ENCODE measurements at places on chromosomes 7 and 10.

DNA sequence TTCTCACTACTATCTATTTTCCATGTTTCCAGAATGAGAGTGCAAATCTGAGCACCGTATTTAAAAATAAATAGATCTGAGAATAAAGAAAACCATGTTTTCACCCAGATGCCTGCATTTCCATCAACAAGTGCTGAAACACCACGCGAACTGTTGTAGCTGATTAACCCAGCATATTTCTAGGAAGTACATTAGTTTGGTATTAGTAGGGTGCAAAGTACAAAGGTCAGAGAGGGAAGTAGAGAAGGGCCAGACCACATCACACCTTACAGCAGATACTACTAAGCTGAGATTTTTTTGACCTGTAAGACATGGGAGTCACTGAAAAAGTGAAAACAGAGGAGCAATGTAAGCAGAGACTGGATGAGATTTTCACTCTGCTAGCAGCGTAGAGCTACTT is 181.3 kb downstream of the IMMP2L start:
- DNase-seq = no peak

DNA sequence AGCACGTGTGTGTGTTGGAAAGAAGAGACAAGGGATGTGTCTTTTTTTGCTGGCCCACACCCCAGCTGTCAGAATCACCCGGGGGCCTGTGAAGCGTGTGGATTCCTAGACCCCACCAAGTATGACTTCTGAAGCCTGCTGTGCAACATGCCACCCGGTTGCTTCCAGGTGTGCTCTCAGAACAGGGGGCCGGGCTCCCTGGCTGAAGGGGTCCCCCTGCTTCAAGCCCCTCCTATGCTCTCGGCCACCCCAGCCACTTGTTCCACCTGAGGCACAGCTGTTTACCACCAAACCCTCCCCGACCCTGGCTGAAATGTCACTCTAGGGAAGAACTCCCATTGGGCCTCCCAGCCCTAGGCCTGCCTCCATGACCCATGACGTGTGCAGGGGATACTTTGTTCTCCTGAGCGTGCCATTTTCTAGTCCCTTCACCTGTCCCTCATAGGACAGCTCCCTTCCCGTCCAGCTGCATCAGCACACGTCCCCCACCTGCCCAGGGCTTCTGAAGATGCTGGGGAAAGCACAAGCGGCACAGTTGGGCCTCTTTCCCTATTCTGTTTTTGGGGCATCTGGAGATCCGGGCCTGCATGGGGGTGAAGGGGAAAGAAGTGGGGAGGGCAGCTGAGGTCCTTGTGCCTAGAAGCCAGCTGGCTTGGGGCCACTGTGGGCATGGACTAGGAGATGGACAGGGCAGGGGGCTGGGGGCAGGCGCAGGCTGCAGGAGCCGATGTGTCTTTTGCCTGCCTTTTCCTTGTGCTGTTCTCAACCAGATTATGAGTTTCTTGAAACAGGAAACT is 33.3 kb downstream of the CRHR2 start:
- DNase-seq = no peak

- no peak for DNase-seq
Measured at GRCh38 chr7:92722541-92722940, 113.8 kb downstream of the CDK6 start.

DNA sequence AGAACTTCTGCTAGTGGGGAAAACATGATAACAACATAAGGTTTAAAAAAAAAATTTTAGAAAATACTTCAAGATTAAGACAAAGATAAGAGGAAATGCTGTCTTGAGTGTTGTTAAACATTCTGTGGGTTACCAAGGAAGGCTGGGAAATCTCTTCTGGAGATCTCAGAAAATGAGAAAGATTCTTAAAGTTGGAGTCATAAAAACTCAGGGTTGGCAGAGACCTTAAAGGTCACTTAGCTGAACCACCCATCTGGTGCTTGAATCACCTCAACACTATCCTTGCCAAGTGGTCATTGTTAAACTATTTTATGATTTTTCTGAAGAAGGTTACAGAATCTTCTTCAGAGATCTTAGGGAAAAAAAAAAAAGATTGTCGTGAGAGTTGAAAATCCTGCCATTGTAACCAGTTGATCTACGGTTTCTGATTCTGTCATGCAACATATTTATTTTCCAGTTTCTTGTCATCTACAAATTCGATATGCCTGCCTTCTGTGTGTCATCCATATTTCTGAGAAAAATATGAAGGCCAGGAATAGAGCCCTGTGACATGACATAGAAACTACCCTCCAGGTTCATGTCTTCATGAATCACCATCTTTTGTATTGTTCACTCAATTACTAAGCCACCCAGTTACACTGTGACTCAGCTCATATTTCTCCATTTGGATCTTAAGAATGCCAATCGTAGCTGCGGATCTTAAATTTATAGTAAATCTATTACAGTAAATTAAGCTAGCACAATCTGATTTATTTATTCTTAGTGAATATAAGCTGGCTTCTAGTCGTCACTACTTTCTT is 179.2 kb downstream of the ST7 start:
- DNase-seq = no peak

GRCh38 chr7:25854608-25855497 is 297.1 kb upstream of the NFE2L3 start:
- DNase-seq = peak; percentile 94

GRCh38 chr10:66353422-66353821 is 572.4 kb upstream of the LRRTM3 start:
- DNase-seq = no peak

All from SK-N-MC (cell line).